Ascending aorta (tissue), 2 donors: ENCODE measurements at places on chromosomes 5 and 9.

- H3K36me3 ChIP-seq: no peaks in the 10 kb centered on the region
- H3K27me3 ChIP-seq: peaks cover 5% of the 10 kb centered on the region
- no peak for DNase-seq
- H3K4me1 ChIP-seq: no peaks in the 10 kb centered on the region
- H3K4me3 ChIP-seq: no peak overlapping the region
- no peak overlapping the region for H3K27ac ChIP-seq
Measured at GRCh38 chr9:79562749-79563386, 8.9 kb upstream of the TLE4 start.

GRCh38 chr5:1643651-1644392 is 120.1 kb upstream of the LPCAT1 start:
- H3K4me3 ChIP-seq: no peak overlapping the region
- DNase-seq: no peak
- H3K27me3 ChIP-seq: peaks cover 5% of the 10 kb centered on the region
- H3K27ac ChIP-seq: no peak overlapping the region
- H3K36me3 ChIP-seq: no peaks in the 10 kb centered on the region
- no peaks in the 10 kb centered on the region for H3K4me1 ChIP-seq

DNA sequence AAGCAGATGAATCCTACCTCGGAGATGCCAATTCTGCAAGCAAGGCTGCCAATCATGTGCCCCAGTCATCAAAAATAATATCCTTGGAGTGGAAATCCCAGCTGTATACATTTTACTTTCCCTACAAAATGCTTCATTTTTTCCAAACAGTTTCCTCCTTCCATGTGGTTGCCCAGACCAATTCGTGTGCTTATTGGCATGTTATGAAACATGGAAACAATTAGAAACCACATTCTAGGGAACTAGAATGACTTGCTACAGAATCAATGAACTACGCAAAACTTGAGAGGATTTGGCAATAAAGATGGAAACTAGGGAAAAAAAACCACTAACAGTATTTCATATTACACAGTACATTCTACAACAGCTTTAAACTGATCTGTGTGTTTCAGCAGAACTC is 584.5 kb upstream of the DMAC1 start:
- no peaks in the 10 kb centered on the region for H3K4me1 ChIP-seq
- no peak overlapping the region for H3K4me3 ChIP-seq
- no peak overlapping the region for H3K27ac ChIP-seq
- no peak for DNase-seq

DNA sequence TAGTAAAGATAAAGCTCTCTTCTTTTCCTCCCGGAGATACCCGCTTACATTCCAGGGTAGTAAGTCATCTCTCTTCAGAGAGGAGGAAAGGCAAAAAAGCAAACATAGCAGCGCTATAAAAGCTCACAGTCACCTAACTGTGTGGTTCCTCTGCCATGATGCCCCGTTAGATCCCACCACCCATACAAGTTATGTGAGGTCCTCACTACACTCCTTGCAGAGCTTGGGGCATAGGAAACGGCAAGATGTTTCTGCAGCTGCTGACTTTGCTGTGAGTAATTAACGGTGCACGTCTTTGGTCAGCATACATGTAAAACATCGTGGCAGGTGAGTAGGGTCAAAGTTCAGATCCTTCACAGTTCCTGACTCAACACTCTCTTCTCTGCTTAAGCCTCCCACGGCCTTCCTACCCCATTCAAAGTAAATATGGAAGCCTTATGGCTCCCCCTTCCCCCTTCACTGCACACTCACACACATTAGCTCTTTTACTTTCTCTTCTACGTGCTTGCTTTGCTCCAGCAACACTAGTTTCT is 218.9 kb downstream of the DIRAS2 start:
- H3K27me3 ChIP-seq: no peaks in the 10 kb centered on the region
- H3K36me3 ChIP-seq: no peaks in the 10 kb centered on the region
- H3K4me3 ChIP-seq: no peak overlapping the region
- no peaks in the 10 kb centered on the region for H3K4me1 ChIP-seq
- no peak for DNase-seq

GRCh38 chr9:129148463-129149204 is 29.4 kb downstream of the IER5L start:
- H3K4me1 ChIP-seq: peaks cover 24% of the 10 kb centered on the region
- H3K27me3 ChIP-seq: no peaks in the 10 kb centered on the region
- no peak for DNase-seq
- H3K27ac ChIP-seq: peak overlapping the region; percentile 98
- no peak overlapping the region for H3K4me3 ChIP-seq
